ENCODE measurements at places on chromosomes 11 and 22.

- DNase-seq: no peak
These were observed 529.8 kb upstream of the CADM1 start for GRCh38 chr11:116033931-116034553.

- no peak for DNase-seq
These were observed 129.9 kb downstream of the KCNC1 start for GRCh38 chr11:17864478-17864941.

DNA sequence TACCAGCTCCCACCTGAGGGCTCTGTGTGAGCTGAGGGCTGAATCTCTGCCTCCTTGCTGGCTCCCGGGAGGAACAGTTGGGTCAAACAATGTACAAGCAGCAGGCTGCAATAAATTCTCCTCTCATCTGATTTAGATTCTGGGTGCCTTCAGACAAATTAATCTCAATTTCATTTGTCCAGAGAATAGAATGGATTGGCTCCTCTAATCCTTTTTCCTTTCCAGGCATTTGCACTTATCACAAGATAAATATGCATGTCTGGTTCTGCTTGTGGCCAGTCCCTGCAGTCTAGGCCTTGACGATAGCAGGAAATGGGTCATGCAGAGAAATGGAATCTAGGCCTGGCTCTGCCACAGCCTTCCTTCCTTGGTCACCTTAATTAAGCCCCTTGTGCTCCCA lies 28.7 kb downstream of the UPB1 start:
- no peak for DNase-seq

DNA sequence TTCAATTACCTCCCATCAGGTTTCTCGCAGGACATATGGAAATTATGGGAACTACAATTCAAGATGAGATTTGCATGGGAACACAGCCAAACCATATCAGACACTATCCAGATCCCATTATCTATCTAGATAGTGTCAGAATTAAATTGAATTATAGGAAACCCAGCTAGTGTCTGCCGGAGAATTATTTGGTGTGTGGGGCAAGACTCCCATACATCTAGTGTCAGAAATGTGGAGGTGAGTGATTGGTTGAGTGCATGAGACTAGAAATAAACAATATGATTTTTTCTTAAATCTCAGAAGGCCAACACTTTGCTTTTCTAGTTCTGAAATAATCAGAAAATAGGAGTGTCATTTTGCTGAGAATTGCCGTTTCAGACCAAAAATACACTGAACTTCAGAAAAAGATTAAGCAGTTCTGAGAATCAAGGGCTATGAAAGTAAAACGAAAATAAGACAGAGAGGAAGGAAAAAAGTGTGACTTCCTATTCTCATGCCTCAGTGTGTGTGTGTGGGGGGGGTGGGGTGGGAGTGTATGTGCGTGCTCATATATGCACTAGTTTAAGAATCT lies 21.3 kb downstream of the CASP12 start:
- DNase-seq: peak; percentile 34

DNA sequence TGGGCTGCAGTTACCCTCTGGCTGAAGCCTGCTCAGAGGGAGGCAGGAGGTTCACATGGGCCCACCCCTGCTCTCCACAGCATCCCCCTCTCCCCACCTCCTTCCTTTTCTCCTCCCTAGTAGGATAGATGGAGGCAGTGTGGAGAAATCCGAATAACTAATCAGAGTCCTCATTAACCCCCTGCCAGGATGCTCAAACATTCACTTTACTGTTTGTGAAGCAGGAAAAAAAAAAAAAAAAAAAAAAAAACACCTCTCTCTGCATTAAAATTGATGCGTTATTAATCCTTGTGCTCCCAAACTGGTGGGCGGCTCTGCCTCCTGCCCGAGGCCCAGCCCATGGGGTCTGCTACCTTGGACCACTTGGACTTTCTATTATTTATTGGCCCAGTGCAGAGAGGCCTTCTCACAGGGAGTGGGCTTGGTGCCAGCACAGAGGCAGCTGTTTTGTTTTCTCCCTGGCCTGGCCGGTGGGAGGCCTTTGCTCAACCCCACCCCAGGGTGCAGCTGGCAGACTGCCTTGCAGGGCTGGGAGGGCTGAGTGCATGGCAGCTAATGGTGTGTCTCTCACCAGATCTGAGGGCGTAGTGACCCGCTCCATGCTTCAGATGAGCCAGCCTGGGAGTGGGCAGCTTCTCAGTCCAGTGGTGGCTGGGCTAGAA lies 150.7 kb downstream of the PKNOX2 start:
- no peak for DNase-seq

- no peak for DNase-seq
These were observed 8.2 kb upstream of the MAPK8IP1 start for GRCh38 chr11:45877221-45877620.

GRCh38 chr11:13220148-13220547 lies 57.4 kb upstream of the BMAL1 start:
- no peak for DNase-seq

- no peak for DNase-seq
These were observed 322.7 kb upstream of the LARGE1 start for GRCh38 chr22:34243023-34243422.

DNA sequence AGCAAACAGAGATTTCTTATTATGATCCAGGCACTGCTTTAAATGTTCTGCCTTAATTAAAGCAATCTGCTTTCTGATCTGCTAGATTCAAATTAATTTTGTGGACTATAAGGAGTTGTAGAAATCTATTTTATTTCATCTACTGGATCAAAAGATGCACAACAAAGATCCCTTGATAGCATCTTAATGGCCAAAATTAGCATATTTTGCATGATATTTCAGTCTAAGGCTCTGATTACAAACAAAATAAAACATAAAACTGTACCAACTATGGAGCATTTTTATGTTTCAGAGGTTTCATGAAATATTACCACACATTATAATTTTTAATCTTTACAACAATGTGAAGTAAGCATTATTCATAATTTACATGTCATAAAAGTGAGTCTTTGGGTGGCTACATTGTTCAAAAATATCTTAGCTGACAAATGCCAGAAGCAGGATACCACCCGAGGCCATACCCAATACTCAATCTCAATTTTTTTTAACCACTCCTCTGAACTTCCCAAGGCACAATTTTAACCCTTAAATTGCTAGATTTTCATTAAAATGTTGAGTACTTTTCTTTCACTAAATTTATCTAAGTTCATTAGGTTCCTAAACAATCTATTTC lies 929.5 kb downstream of the KCNA4 start:
- no peak for DNase-seq

- DNase-seq: no peak
These were observed 12.6 kb downstream of the SERPIND1 start for GRCh38 chr22:20786536-20786979.

- DNase-seq: no peak
These were observed 21.5 kb upstream of the CBX7 start for GRCh38 chr22:39173787-39174497.

GRCh38 chr11:112520354-112520753 lies 259.7 kb upstream of the PLET1 start:
- no peak for DNase-seq

GRCh38 chr11:68051191-68052136 lies 12.6 kb downstream of the TCIRG1 start:
- DNase-seq: no peak

GRCh38 chr11:35792846-35793192 lies 130.2 kb downstream of the TRIM44 start:
- DNase-seq: no peak

GRCh38 chr11:58506935-58507334 lies 970 bp downstream of the OR5B21 start:
- no peak for DNase-seq

GRCh38 chr11:129947474-129947873 lies 52.1 kb upstream of the NFRKB start:
- DNase-seq: no peak

DNA sequence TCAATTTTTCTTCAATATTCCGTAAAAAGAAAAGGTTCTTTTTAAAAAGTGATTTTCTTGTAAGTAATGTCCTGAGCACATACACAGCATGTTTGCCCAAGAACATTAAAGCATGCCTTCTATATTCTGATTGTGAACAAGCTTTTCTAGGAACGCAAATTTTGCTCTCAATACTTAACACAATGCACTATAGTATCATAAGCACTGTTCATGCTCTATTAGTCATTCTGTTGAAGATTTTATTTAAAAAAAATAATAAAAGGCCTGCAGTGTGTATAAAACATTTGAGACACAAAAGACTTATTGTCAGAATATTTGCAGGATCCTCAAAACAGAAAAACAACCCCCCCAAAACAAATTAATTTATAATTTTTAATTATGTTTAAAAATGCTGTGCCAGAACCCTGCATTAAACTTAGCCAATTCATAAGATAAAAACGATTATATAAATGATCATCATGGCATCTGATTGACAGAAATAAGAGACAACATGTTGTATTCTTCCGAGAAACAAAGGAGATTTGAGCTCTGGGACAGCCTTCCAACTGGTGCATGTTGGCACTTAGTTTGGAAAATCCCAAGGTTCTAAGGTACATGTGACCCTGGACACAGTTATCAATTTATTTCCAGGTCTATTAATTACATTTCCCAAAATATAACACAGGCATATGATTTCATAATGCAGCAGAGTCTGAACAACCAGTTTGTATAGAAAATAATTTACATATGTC lies 13.1 kb downstream of the MTMR2 start:
- no peak for DNase-seq

DNA sequence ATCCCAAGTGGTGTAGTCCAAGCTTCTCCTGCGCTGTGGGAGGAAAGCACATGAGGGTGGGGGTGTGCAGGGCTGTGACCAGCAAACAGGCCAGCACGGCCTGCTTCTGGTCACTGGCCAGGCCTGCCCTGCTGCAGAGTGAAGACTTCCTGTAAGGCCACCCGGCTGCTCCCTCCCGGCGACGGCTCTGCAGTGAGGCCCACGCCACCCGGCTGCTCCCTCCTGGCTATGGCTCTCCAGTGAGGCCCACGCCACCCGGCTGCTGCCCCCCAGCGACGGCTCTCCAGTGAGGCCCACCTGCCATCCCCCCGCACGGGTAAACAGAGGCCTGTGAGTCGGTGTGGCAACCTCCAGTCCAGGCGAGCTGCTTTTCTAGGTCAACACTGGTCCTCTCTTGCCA lies 31.4 kb upstream of the BRSK2 start:
- DNase-seq: no peak

- DNase-seq: no peak
These were observed 656 bp downstream of the SRRD start for GRCh38 chr22:26484360-26484706.

DNA sequence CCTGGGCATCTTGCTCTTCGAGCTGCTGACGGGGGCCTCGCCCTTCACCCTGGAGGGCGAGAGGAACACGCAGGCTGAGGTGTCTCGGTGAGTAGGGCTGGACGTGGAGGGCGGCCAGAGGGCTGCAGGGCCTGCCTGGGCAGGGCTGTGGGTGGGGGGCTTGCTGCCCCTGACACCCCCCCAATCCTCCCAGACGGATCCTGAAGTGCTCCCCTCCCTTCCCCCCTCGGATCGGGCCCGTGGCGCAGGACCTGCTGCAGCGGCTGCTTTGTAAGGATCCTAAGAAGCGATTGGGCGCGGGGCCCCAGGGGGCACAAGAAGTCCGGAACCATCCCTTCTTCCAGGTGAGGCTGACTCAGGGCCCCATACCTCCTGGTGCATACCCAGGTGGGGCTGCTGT lies 2.7 kb downstream of the RPS6KA4 start:
- no peak for DNase-seq

DNA sequence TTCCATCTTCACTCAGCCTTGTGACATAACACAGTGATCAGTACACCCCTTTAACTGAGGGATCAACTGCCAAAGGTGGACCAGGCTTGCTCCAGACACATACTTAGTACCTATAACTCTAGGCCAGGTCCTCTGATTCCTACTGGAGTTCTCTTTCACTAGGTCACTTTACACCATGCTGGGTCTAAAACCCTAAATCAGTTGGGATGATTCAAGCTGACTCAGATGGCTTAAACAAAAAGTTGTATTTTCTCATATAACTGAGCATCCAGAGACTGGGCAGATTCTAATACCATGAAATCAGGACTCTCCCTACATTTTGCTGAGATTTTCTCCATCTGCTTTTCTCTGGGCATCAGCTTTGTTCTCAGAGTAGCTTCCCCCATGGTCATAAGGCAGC lies 26.0 kb upstream of the FLI1 start:
- DNase-seq: no peak

GRCh38 chr11:102767800-102768199 lies 12.6 kb downstream of the MMP10 start:
- no peak for DNase-seq

DNA sequence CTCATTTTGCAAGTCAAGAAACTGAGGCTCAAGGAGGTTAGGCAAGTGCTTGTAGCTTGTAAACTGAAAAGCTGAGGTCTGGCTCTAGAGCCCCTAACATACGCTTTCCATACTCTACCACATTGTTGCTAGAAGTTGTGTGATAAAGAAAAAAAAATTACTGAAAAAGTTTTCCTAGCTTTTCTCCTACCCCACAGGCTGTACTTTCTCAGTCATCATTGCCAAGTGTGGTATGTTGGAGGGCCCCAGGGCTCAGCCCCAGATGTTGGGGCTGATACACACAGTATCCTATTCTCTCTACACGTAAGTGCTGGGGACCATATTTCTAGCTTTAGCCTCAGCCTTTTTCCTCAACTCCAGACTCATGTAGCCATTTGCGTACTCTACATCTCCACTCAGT lies 16.0 kb downstream of the KREMEN1 start:
- no peak for DNase-seq

DNA sequence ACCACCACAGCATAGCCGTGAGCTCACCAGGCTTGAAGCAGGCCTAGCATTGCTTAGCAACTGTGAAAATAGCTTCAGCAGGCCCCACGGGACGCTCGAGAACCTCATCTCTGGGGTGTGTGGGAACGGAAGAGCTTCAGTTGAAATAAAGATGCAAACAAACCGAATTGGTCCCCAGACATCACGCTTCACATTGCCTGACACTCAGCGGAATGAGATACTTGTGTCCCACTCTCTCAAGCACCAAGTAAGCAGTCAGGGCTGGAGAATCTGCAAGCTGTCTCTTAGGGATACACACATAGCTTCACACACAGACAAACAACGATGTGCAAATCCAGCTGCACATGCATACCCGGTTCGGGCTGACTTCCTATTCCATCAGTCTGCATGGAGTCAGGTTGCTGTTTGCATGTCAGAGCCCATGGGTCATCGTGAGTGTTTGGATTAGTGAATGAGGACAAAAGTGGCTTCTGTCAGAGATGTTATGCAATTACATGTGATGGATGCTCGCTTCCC lies 205.7 kb downstream of the SNX19 start:
- DNase-seq: no peak

DNA sequence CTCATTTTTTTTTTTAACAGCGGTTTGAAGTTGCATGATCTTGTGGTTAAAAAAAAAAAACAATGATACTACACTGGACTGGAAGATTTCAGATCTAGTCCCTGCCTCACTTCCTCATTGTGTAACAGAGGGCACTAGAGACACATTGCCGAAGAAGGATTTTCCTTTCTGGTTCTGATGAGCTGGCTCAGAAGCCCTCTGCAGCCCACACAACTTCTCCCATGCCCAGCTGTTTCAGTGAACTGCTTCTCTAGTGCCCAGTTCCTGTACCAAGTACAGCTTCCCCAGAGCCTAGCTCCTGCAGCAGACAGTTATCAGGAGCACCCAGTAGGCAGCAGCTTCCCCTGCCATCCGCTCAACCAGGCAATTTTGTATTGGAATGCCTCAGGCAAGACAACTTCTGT lies 29.5 kb upstream of the ANO5 start:
- no peak for DNase-seq

DNA sequence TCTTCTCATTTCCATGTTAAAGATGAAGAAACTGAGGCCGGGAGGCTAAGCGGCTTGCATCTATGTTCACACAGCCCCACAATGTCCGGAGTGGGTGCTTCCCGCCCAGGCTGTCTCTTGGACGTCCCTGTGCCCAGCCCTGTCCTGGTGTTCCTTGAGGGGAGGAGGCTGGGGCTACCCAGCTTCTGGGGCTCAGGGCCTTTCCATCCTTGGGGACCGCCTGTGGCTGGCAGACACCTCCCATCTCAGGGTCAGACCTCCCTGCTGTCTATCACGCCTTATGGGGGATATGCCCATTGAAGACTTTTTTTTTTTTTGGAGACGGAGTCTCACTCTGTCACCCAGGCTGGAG lies 95.5 kb downstream of the WNT7B start:
- DNase-seq: no peak
